ENCODE measurements at places on chromosomes 5 and 9.

GRCh38 chr5:95863383-95863757 lies 40.8 kb upstream of the GLRX start:
- DNase-seq = no peak

- DNase-seq = peak; percentile 83
Observed at GRCh38 chr5:131263648-131264450, at the start of gene CDC42SE2. CDC42SE2 (plus strand) TSS chr5:131264053; CDS start chr5:131359494, 95,441 bp downstream.

GRCh38 chr9:114472765-114473446 lies 32.4 kb downstream of the WHRN start:
- DNase-seq = no peak

DNA sequence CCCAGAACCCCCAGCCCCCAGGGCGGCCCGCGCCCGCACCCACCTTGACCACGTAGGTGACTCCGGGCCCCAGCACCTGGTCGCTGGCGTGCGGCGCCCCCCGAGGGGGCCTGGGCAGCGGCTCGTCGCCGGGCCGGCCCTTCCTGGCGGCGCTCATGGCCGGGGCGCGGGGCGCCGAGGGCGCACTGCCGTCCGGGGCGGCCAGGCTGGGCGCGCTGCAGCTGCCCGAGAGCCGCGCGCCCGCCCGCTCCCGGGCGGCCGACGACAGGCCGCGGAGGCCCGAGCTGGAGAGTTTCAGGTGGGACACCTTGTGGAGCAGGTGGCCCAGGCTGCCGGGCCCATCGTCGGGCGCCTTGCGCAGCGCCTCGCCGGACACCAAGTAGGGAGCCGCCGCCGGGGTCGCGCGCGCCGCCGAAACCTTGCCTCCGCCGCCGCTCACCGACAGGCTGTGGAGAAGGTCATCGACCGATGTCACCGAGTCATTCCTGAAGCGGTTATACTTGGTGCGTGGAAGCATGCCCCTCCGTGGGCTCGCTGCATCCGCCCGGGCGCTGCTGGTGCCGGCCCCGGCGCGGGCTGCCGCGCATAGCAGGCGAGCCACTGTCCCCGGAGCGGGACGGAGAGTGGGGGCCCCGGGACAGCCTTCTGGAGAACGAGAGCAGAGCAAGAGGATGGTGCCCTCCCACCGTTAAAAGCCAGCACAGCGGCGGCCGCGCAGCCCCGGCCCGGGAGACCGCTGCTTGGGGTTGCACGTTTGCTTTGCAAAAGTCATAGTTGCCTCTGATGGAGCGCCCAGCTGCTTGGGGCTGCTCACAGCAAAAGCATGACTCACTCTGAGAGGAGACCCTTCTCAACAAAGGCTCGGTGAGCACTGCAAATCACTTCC lies at the start of gene SHC3:
SHC3 (minus strand) TSS at position 875 of the 886 bp plus-strand sequence; CDS start at position 517, 358 bp downstream.
- no peak for DNase-seq

GRCh38 chr9:32906213-32906612 lies 95.2 kb downstream of the APTX start:
- DNase-seq = no peak

DNA sequence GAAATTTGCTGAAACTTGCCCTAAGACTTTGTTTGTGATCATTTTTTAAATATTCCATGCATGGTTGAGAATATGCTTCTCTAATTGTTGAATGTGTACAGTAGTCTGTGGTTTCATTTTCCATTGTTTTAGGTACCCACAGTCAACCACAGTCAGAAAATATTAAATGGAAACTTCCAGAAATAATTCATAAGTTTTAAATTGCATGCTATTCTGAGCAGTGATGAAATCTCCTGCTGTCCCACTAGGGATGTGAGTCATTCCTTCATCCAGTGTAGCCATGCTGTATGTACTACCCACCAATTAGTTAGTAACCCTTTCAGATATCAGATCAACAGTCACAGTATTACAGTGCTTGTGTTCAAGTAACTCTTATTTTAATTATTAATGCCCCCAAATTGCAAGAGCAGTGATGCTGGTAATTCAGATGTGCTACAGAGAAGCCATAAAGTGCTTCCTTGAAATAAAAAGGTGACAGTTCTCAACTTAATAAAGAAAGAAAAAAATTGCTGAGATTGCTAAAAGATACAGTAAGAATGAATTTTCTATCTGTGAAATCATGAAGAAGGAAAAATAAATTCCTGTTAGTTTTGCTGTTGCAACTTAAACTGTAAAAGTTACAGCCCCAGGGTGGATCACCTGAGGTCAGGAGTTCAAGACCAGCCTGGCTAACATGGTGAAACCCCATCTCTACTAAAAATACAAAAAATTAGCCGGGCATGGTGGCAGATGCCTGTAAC lies 79.9 kb upstream of the FBXL17 start:
- no peak for DNase-seq

GRCh38 chr5:158816011-158816696 lies 283.6 kb downstream of the EBF1 start:
- no peak for DNase-seq

DNA sequence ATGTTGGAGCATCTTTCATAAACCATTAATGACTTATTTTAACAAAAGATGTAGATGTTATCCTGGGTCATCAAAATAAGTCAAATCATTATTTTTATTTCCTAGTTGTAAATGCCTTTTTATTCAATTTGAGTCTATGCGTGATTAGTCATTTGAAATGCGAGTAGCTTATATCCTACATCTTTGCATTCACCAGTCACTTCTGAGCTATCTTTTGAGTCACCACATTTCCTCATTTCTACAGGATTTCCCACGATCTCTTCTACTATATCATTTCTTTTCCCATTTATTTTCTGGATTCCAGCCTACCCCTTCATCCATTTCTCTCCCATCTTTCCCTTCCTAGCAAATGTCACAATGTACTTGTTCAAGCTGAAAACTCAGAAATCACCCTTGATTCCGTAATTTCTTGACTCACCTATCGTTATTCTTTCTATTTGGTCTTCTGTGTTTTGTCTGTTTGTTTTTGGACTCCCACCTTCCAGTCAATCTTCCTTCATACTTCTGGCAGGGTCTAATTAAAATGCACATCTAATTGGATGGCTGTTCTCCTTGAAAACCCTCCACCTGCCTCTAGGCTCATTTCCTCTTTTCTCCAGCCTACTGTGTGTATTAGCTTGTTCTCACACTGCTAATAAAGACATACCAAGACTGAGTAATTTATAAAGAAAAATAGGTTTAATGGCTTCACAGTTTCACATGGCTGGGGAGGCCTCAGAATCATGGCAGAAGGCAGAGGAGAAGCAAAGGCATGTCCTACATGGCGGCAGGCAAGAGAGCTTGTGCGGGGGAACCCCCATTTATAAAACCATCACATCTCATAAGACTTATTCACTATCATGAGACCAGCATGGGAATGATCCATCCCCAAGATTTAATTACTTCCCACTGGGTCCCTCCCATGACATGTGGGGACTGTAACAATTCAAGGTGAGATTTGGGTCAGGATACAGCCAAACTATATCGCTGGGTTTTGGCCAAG lies 112.4 kb downstream of the MEF2C start:
- DNase-seq = no peak

GRCh38 chr5:126847456-126847820 lies 70.5 kb downstream of the LMNB1 start:
- no peak for DNase-seq

GRCh38 chr5:3361811-3362605 lies 233.6 kb upstream of the IRX1 start:
- DNase-seq = no peak

DNA sequence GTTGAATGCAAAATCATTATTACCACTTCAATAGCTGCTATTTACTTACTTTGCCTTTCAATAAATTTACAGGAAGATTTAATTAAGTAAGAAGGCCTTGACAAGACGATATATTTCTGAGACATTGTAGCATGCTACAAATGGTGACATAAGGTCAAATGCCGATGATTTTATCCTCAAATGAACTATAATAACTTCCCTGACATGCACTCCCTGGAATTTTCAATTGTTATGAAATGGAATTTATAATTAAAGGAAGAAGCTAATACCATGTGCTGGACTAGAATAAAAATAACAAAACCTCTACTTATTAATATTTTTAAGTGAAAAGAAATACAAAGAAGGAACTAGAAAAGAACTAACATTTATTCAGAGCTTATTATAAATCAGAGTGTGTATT lies 30.2 kb upstream of the ITGA1 start:
- DNase-seq = no peak

GRCh38 chr9:129359162-129359811 lies 181.2 kb upstream of the IER5L start:
- DNase-seq = no peak

DNA sequence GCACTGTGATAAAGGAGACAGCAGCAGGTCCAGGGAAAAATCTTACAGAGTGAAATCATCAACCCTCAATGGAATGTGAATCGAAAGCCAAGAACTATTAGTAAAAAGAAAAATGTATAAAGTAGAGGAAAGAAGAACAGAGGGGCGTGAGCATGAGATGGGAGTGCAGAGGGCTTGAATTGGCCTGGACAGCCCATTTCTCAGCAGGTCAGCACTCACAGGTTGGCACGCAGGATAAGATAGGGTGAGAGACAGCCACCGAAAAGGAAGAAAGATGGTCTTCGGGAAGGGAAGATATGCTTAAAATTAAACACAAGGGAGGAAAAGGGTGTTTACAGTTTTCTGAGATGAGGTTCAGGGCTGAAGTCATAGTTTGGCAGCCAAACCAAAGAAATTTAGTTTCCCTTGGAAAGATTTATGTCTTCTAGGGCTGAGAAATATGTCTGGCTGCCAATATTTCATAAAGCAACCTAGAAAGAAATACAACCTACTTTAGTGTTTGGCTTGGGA lies 524.7 kb downstream of the SPATA31D1 start:
- DNase-seq = no peak

DNA sequence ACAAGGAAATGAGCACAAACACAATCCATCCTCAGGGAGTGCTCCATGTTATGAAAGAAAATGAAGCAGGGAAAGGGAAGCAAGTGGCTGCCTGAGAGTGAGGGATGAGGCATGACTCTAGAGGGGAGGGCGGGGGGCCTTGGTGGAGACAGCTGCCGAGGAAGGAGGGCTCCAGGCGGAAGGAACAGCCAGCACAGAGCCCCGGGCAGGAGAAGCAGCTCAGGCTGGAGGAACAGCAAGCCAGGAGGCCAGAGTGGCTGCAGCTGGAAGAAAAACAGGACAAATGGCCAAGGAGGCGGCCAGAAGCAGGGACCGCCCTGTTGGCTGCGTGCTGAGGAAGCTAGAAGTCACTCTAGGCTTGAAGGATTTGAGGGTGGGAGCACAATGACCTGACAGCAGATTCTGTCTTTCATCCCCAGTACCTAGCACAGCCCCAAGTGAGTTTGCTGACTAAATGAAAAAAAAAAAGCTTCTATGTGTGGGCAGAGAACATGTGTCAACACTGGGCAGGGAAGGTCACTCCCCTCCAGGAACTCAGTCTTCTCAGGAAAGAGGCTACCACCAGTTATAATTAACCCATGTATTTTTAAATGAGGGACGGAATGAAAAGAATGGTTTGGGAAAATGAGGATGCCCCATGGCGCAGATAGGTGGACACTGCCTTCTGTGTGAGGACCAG lies 142.8 kb downstream of the DCP2 start:
- DNase-seq = no peak

GRCh38 chr5:176436656-176437055 lies 11.5 kb upstream of the FAF2 start:
- DNase-seq = no peak

DNA sequence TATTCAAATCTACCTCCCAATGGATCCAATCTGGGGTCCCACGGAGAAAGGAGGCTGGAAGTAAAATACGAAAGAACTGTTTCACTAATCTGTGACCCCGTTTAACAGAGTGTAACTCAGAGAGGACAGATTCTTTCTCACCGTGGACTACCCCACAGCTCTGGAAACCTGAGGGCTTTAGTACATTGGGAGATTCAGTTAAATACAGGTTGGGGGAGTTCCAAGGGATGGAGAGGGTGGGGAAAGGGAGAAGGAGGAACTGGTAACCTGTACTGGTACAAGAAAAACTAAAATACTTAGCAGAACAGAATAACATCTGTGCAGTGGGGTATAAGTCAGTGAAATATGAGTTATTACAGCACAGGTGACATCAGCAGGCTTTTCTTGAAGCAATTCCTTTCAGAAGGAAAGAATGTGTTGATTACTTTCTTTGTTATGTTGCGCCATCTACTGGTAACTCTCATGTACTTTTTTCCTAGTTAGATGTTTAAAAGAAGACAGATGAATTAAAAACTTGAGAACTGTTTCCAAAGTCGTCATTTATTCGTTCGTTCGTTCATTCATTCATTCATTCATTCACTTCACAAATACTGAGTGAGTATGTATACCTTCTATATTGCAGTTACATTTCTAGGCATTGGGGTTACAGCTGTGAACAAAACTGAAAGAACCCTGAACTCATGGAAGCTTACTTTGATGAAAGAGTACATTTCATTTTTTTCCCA lies 30.0 kb upstream of the STOM start:
- DNase-seq = no peak

GRCh38 chr5:76938177-76938576 lies 14.7 kb upstream of the CRHBP start:
- no peak for DNase-seq

GRCh38 chr5:31378838-31379237 lies 153.1 kb downstream of the DROSHA start:
- no peak for DNase-seq

GRCh38 chr5:91378752-91379211 lies 4.3 kb downstream of the ARRDC3 start:
- DNase-seq = no peak

DNA sequence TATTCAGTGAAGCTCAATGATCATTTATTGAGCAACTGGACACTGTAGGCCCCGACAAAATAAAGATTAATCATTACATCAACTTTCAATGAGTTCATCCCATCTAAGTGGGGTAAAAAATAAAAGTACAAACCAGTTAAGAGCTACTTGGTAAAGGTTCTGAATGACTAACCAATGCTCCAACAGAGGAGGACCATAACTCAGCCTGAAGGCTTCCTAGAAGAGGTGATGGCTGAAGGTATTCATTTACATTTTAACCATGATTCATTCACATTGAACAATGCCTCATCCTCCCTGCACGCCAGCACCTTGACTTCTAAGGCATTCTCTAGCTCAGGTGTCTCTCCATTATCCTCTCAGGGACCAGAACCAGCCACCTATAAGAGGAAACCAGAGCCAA lies 201.4 kb downstream of the ZNF462 start:
- no peak for DNase-seq

DNA sequence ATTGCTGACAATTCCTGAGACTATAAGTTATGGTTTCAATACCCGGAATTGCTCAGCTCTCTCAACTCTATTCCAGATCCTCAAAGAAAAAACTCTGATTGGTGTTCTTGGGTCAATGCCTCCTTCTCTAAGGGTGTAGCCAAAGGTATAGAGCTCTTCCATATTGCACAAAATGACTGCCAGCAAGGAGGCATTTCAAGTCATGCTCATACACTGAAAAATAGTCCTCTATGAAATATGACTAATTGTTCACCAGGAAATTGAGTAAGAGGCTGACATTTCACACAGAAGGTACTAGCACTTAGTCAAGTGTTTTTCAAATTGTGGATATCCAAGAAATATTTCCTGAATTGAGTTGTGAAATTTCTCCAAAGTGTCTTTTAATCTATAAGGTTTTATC lies 111.1 kb upstream of the KLF9 start:
- no peak for DNase-seq

DNA sequence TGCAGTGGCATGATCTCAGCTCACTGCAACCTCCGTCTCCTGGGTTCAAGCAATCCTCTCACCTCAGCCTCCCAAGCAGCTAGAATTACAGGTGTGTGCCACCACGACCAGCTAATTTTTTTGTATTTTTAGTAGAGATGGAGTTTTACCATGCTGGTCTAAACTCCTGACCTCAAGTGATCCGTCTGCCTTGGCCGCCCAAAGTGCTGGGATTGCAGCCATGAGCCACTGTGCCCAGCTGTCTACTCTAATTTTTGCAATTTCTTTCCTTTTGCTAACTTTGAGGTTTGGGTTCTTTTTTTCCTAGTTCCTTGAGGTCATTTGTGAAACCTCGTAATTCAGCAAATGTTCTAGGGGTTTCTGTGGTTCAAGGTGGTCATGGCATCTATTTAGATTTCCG lies 63.7 kb upstream of the PRLR start:
- no peak for DNase-seq
